Cardiac muscle cell (in vitro differentiated cells and primary cell): ENCODE measurements at places on chromosomes 13 and 19. TPM values are rescaled to one million over a fixed set of nuclear protein-coding genes. Genes with fewer than 3 reads are reported as not detected.

DNA sequence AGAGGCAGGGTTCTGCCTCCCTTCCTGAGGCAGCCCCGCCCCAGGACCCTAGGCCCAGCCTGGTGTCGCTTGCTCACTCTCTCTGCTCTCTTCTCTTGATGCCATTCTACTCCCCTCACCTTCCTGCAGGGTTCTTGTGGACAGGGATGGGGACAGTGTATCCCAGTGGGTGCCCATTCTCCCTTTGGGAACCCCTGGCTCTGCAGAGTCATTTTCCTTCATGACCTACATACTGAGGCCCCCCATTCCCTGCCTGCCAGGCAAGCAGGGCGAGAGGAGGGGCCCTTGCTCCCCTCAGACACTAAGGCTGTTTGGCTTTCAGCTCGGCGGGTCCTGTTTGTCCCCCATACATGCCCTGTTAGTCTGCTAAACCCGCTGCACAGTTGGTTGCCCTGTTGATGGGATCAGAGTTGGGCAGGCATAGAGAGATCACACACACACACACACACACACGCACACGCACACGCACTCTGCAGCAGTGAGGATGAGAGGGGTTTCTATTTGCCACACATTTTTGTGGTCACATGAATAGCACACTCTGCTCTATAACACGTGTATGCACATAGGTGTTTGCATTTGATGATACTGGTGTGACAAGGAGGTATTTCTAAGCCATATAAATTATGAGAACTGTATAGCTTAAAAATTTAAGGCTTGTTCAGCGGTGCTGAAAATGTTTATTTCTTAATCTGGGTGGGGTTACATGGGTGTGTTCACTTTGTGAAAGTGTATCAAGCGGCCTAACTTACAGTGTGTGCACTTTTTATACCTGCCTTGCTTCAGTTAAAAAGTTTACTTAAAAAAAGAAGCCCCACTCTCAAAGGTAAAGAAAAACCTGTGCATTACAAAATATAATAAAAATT lies 20.3 kb downstream of the NFIX start:
- H3K4me1 ChIP-seq, result no peaks in the 10 kb centered on the region
- no peak overlapping the region for H3K27ac ChIP-seq
- H3K36me3 ChIP-seq, result no peaks in the 10 kb centered on the region

GRCh38 chr13:23609414-23609760 lies 39.2 kb downstream of the TNFRSF19 start:
- H3K4me1 ChIP-seq, result no peaks in the 10 kb centered on the region
- H3K27me3 ChIP-seq, result no peaks in the 10 kb centered on the region
- no peak overlapping the region for H3K4me3 ChIP-seq
- H3K36me3 ChIP-seq, result peaks cover 25% of the 10 kb centered on the region
- DNase-seq, result no peak

GRCh38 chr13:49690133-49690994 lies 922 bp downstream of the EBPL start:
- H3K27me3 ChIP-seq, result no peaks in the 10 kb centered on the region
- H3K4me1 ChIP-seq, result peaks cover 8% of the 10 kb centered on the region
- peak overlapping the region; percentile 61 for H3K4me3 ChIP-seq
- peak; percentile 71 for DNase-seq
- H3K27ac ChIP-seq, result peak overlapping the region; percentile 88

DNA sequence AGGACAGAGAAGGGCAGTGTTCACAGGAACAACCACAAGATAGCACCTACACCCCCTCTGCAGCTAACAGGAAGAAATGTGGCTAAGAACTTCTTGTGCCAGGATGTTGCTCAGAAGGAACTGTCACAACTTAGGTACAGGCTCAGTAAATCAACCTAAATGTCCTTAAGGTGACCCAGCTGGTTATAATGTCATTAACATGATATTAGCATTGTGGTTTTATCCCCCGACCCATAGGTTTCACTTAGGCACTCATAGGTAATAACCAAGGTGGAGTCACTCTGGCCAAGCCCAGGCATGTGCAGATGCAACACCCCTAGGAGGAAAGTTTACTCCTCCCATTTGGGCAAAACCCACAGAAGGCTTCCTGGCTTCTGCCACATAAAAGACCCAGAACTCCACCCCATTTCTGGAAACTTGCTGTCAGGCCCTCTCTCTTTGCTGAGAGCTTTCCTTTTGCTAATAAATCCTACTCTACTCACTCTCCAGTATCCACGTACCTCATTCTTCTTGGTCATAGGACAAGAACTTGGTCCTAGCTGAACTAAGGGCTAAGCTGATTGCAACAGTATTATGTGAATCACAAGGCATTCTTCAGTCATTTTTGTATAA lies 951.3 kb downstream of the SLITRK5 start:
- H3K27ac ChIP-seq, result no peak overlapping the region
- H3K27me3 ChIP-seq, result no peaks in the 10 kb centered on the region
- H3K4me1 ChIP-seq, result no peaks in the 10 kb centered on the region
- H3K36me3 ChIP-seq, result no peaks in the 10 kb centered on the region
- DNase-seq, result no peak

DNA sequence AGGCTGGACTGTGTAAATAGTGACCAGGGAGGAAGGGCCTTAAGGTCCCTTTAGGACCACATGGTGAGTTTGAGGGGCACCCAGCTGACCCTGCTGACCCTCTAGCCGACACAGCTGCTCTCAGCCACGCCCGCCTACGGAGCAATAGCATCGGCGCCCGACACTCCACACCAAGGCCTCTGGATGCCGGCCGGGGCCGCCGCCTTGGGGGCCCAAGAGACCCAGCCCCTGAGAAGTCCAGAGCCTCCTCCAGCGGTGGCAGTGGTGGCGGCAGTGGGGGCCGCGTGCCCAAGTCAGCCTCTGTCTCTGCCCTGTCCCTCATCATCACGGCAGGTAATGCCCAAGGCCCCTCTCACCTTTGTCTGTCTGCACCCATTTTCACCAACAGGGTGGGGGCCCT lies 8.6 kb upstream of the PIK3R2 start:
- peaks cover 8% of the 10 kb centered on the region for H3K36me3 ChIP-seq
- H3K27me3 ChIP-seq, result no peaks in the 10 kb centered on the region
- H3K4me1 ChIP-seq, result no peaks in the 10 kb centered on the region

- no peak for DNase-seq
- no peaks in the 10 kb centered on the region for H3K4me1 ChIP-seq
- H3K27me3 ChIP-seq, result no peaks in the 10 kb centered on the region
- H3K4me3 ChIP-seq, result no peak overlapping the region
- no peaks in the 10 kb centered on the region for H3K36me3 ChIP-seq
Measured at GRCh38 chr13:61908906-61909615, 493.4 kb upstream of the PCDH20 start.

Gene CAPS
- 14.1 and 17.7 TPM in 2 replicates for polyA plus RNA-seq

DNA sequence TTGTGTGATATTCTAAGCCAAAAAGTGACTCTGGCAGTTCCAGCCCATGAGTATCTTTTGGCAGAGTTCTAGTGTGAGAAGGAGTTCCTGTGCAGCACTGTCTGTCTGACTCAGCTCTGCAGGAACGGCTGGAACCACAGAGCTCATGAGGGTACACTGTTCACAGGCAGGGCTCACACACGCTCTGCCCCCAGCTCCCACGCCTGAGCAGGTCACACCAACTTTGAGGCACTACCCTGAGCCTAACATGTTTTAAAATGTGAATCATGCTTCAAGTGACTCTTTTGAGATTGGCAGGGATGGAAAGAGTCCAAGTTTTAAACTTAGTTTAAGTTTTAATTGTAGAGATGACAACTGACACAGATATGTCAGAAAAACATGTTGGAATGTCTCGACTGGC lies 1203.3 kb downstream of the UQCRFS1 start:
- no peak overlapping the region for H3K27ac ChIP-seq
- peaks cover 38% of the 10 kb centered on the region for H3K27me3 ChIP-seq
- no peaks in the 10 kb centered on the region for H3K4me1 ChIP-seq
- DNase-seq, result no peak
- no peaks in the 10 kb centered on the region for H3K36me3 ChIP-seq

DNA sequence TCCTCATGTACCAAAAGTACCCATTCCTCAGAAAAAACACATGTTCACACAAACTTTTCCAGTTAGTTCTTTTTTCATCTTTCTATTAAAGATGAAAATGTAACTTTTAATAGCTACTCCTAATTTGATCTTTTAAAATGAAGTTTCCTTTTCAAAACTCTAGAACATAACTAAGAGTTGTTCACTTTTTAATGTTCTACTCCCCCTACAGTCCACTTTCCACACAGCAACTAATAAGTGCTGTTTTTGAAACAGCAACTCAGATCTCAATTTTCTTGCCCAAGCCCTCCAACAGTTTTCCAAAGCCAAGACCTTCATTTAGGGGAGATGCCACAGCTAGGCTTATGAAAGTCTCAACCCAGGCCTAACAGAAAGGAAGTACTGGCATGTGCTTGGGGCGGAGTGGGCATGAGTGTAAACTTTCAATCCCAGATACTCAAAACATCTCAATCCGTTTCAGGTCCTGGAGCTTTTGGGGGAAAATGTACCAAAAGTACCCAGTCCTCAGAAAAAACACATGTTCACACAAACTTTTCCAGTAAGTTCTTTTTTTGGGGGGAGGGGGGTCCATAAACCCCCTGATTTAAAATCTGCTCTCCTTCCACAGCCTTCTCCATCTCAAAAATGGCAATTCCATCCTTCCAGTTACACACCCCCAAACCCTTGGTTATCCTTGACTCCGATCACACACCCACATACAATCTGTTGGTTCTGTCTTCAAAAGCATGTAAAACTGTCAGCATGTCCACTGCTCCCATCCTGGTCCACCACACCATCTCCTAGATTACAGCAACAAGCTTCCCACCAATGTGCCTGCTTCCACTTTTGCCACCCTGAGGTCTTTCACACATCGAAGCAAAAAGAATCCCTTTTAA lies 2.0 kb downstream of the FBL start:
- H3K4me1 ChIP-seq, result peaks cover 34% of the 10 kb centered on the region
- no peak overlapping the region for H3K27ac ChIP-seq
- H3K4me3 ChIP-seq, result no peak overlapping the region
- H3K36me3 ChIP-seq, result peaks cover under 1% of the 10 kb centered on the region

DNA sequence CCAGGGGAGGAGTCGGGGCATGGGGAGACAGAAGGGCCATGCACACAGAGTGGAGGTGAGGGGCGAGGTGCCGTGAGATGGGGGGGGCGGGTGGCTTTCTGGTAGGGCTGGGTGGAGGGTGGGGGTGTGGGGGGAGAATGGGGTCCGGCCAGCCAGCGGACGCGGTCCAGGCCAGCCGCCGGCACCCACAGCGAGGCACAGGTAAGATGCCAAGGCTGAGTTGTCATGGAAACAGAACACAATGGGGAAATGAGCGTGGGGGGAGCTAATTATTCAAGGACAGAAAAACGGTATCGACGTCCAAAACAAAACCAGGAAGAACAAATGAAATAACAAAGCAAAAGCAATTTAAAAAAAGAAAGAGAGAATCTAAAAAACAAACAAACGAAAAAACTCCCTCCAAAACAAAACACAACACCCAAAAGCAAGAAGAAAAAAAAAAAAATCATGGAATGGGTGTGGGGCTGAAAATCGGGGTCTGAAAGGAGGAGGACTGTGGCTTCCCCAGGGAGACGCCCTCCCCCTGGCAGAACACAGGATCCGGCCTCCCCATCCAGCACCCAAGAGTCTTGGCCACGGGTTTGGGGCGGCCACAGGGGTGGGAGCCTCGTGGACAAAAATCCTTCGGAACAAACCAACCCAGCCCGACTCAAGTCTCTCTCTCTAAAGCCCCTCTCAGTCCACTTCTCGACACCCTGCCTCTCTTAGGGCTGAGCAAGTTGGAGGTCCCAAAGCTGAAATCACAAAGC lies 92.5 kb downstream of the PTPRS start:
- no peaks in the 10 kb centered on the region for H3K27me3 ChIP-seq
- H3K36me3 ChIP-seq, result peaks cover 14% of the 10 kb centered on the region
- H3K4me3 ChIP-seq, result no peak overlapping the region
- no peak for DNase-seq

DNA sequence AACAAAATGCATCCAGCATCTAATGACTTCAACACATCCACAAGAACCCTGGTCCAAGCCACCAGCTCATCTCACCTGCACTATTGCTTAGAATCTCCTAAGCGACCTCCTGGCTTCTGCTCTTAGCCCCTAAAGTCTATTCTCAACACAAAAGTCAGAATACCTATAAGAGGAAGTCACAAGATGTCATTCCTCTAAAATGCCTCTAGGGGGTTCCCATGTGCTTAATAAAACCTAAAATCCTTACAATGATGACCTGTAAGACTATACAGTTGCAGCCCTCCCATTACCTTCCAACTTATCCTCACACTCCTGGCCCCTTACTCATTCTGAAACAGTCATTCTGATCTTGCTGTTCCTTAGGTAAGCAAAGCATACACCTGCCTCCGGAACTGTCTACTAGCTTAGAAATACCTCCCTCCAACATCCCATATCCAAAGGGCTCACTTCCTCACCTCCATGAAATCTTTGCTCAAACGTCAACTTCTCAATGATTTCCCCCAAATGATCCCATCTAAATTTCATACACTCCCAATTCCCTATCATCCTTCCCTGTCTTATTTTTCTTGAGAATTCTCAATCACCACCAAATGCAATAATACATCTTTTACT lies 10.0 kb downstream of the ATP7B start:
- H3K36me3 ChIP-seq, result no peaks in the 10 kb centered on the region
- H3K4me3 ChIP-seq, result no peak overlapping the region
- no peaks in the 10 kb centered on the region for H3K27me3 ChIP-seq

Gene DPF1
- 4.9 and 6.5 TPM in 2 replicates for polyA plus RNA-seq

Gene LILRB5
- 0.04 TPM in 1 of 2 replicates, not detected in the other for polyA plus RNA-seq

DNA sequence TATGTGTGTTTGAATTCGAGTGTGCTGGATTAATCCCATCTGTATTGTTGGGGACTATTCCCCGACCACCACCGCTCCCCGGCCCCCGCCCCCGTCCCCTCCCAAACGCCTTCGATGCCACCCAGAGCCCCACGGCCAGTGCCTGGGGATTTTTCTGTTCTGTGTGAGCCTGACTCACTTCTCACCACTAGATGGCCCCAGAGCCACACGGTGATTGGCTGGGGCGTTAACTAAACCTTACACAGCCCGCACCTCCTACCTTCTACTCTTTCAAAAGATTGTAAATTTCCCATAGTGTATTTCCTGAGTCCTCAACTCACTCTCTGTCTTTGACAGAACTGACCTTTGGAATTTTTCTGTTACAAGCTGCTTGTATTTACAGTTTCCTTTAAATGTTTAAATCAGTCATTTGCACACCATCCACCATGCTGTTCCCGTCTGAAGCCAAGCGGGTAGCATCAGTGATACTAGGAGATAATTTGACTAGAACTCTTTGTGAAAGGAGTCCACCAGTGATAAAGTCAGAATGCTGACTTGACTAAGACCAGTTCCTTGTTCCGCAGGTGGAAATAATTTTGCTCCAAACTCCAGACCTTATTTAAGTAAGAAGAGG lies 61.4 kb downstream of the RFX2 start:
- H3K27me3 ChIP-seq, result no peaks in the 10 kb centered on the region
- DNase-seq, result peak; percentile 83
- H3K36me3 ChIP-seq, result no peaks in the 10 kb centered on the region
- H3K27ac ChIP-seq, result no peak overlapping the region
- peaks cover 3% of the 10 kb centered on the region for H3K4me1 ChIP-seq

- DNase-seq, result peak; percentile 52
- H3K27me3 ChIP-seq, result no peaks in the 10 kb centered on the region
- H3K27ac ChIP-seq, result no peak overlapping the region
Measured at GRCh38 chr19:34430738-34431625, 2.8 kb downstream of the UBA2 start.
